NCI-H187 treated with DMSO at 0.1 percent for 48 hours (cell line): ENCODE measurements at places on chromosomes 16 and 17.

- no peak for DNase-seq
These were observed 26.0 kb upstream of the PRM1 start for GRCh38 chr16:11306997-11307638.

DNA sequence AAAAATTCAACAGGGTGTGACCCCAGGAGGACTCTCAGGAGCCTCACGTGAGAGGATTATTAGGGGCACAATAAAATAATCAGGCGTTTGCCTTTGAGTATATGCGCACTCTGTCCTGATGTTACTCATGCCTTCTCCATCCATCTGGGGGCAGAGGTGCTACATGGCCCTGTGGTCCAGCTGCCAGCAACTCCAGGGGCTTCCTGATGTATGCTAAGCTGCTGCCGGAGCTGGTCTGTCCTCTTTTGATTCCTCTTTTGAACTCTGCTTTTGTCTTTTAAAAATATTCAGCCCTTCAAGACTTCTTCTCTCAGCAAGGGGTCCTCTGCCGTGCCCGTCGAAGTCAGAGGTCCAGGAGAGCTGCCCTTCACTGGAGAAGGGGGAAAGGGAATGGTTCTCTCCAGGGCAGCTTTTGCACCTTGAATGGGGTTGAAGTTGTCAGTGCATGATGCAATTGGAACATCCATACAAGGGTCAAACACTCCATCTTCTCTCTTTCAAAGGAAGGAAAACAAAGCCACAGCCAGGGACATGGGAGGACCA is 431.4 kb downstream of the SHISA9 start:
- no peak for DNase-seq

- no peak for DNase-seq
These were observed 105.3 kb downstream of the IRX5 start for GRCh38 chr16:55035956-55036355.

DNA sequence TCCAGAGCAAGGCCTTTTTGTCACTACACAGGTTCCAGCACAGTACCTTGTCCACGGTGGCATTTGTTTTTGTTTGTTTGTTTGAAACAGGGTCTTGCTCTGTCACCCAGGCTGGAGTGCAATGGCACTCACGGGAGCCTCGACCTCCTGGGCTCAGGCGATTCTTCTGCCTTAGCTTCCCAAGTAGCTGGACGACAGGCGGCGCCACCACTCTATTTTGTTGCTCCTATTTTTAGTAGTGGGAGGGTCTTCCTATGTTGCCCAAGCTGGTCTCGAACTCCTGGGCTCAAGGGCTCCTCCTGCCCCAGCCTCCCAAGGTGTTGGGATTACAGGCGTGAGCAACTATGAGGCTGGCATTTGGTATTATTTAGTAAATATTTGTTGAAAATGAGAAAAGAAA is 10.3 kb downstream of the MRC2 start:
- no peak for DNase-seq

- DNase-seq, result no peak
These were observed 487 bp downstream of the CREBBP start for GRCh38 chr16:3879887-3880564.

DNA sequence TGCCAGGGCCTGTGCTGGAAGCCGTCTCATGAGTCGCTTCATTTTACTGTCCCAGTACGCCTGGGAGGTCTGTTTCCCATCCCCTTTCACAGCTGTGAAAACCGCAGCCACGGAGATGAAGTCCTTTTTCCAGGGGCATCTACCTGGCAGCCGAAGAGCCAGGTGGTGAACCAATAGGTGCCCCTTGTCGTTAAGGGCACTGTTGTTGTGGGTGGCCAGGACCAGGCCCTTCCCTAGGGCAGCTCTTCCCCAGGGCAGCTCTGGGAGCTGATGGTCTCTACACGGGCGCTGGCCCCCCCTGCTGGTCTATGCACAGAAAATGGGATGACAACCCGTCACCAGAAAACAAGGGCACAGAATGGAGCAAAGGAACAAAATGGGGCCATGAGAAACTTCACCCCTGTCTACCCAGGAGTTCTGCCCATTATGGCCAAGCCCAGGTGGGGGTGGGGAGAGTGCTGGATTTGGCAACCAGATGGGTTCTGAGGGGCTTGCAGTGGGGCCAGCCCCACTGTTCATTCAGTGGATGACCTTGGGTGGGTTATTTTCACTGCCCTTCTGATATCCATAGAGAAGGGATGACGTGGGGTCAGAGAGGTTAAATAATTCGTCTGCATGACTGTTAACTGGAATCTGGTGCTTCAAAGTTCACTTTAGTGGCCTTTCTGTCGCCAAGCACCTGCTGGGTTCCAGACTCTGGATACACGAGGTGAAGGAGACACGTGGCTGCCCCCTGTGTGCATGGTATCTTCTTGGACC is 11.5 kb downstream of the RMI2 start:
- DNase-seq, result no peak

GRCh38 chr17:72461757-72462156 is 340.9 kb downstream of the SOX9 start:
- DNase-seq, result no peak

DNA sequence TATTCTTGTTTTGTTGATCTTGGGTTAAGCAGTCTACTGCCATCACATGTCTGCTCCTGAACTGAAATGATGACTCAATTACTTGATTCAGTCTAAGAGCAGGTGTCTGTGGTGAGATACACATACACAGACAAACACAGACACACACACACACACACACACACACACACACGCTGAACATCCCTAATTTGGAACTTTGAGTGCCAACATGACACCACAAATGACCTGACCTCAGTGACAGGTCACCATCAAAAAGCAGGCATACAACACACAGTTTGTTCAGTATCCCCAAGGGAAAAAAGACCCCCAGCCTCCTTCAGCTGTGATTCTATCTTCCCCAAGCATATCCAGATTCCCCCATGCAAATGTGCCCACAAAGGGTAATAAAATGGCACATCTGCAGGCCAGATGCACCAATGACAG is 130.1 kb upstream of the TMEM97 start:
- no peak for DNase-seq

GRCh38 chr17:72274614-72275013 is 153.8 kb downstream of the SOX9 start:
- DNase-seq, result no peak

GRCh38 chr16:70476272-70477020 is 22.1 kb downstream of the FCSK start:
- DNase-seq, result no peak

DNA sequence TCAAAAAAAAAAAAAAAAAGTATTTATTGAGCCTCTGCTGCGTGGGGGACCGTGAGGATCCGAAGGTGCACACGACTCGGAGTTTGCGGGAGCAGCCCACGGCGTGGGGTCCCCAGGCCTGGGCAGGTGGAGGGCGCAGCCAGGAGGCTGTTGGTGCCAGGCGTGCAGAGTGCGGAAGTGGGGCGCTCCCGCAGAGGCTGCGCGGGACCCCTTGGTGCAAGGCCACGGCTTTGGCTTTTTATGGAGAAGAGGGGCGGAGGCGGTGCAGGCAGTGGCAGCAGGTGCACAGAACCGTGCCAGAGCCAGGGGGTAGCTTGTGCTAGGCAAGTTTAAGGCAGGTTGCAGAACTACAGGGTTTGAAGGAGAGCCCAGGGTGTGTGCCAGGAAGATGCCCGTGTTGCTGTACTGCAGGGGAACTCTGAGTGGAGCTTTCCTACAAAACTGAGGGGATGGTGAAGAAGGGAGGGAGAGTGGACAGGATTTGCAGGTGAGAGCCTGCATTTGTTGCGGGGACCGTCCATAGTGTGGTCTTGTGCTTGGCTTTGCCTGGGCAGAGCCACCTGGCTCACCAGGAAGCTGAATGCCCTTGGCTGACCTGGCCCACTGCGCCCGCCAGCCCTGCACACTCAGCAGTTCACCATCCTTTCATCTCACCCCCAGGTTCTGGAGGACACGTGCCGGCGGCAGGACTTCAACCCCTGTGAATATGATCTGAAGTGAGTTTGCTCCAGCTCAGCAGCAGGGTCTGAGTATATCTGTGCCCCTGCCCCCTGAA is 1.3 kb downstream of the ASPSCR1 start:
- no peak for DNase-seq

DNA sequence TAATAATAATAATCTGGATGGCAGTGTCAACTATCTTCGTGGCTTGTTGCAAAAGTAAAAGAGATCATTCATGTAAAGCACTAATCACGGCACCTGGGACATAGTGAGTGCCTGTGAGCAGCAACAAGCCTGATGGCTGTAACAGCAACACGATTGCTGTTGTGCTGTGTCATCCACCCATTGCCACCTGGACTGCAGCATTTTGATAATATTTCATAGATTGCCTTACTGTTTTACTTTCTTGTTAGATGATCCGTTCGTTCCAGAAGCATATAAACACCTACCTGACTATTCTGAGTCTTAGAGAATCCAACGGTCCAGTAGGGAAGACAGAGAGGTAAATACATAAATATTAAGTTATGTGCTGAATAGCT is 3.1 kb upstream of the MRPS23 start:
- DNase-seq, result no peak

GRCh38 chr17:46889992-46890564 is 32.9 kb upstream of the GOSR2 start:
- no peak for DNase-seq

GRCh38 chr16:82301146-82301755 is 131.2 kb upstream of the MPHOSPH6 start:
- DNase-seq, result no peak

- DNase-seq, result no peak
These were observed 31.9 kb downstream of the RANBP10 start for GRCh38 chr16:67774457-67774853.

DNA sequence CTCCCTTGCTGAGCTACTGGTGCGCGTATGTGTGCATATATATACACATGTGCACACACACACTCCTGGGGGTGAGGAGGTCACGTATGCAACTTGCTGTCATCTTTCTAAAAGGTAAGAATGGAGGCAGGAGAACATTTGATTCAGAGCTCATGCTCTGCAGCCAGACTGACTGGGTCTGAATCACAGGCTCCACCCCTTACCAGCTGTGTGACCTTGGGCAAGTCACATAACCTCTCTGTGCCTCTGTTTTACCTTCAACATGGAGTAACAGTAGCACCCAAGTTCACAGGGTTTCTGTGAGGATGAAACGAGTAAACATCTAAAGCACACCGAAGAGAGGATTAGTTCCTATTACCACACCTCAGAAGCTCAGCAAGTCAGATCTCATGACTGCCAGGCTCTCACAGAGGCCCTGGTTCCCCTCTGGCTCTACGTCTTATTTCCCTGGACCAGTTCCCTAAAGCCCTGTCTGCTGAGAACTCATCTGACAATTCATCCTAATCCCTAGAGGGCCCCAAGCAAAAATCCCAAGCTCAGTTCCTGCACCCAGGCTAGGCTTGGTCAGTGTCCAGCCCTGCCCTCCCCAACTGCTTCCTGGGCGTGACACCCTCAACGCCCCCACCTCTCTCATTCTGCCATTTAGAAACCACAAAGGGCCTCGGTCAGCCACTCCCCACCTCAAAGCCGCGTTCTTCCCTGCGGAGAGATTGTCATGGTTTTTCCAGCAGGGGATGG is 28.7 kb downstream of the ABR start:
- DNase-seq, result no peak

GRCh38 chr17:75848523-75849278 is 4.5 kb upstream of the UNC13D start:
- no peak for DNase-seq

DNA sequence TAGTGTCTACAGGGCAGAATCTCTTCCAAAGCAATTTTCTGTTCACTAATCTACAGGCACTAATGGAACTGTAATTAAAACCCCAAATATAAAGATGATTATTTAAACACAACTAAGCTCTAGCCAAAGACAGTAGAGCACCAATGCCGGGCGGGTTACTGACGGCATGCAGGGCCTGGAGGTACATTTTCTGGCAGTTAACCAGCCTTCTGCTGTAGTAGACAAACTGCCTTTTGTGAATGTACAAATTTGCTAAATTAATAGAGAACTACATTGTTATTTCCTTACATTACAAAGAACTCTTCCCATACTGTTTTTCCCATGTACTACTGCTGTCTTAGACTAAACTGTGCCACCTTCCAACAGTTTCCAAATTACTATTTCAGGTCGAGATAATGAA is 107.8 kb downstream of the TRIM37 start:
- no peak for DNase-seq

DNA sequence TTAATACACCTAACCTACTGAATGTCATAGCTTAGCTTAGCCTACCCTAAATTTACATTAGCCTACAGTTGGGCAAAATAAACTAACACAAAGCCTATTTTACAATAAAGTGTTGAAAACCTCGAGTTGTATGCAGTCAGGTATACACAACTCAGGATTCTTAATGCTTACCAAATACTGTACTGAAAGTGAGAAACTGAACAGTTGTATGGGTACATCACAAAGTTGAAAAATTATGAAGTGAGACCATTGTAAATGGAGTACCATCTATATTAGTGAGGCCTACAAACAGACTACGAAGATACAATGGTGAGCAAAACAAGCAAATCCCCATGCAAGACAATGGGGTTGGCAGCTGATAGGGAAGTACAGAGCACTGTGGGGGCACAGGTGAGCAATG is 79.7 kb downstream of the VAT1L start:
- no peak for DNase-seq

- no peak for DNase-seq
These were observed 29.0 kb upstream of the CHMP6 start for GRCh38 chr17:80962356-80963329.

DNA sequence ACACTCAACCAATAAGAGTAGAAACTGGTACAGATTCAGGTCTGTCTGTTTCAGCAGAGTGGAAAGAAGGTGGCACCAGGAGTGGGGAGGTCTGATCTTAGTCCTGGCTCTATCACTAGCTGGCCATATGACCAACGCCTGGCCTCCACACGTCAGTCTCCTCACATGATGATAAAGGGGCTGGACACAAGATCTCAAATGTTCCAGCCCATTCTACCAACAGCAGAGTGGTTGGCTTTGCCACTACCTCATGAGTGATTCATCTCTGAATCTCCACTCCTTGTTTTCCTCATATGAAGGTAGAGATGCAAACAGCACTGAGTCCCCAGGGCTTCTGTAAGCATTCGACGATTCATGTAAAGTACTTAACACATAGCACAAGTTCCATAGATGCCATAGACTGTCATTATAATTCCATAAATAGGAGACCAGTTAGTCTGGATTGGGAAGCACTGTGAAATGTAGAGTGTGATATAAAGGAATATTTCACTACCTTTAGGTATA is 281.9 kb upstream of the ASIC2 start:
- no peak for DNase-seq
